HuH-7 (cell line): ENCODE measurements at places on chromosomes 13 and 19.
A peak's percentile ranks its signal among the peaks of the same experiment; 100 is the strongest.

GRCh38 chr19:7994114-7994513, 11.3 kb downstream of the ELAVL1 start:
- DNase-seq: no peak

- no peak for DNase-seq
Observed at GRCh38 chr13:56907766-56908165, 233.0 kb upstream of the PRR20A start.

- no peak for DNase-seq
Observed at GRCh38 chr13:27915301-27916207, 4.2 kb upstream of the PDX1 start.

DNA sequence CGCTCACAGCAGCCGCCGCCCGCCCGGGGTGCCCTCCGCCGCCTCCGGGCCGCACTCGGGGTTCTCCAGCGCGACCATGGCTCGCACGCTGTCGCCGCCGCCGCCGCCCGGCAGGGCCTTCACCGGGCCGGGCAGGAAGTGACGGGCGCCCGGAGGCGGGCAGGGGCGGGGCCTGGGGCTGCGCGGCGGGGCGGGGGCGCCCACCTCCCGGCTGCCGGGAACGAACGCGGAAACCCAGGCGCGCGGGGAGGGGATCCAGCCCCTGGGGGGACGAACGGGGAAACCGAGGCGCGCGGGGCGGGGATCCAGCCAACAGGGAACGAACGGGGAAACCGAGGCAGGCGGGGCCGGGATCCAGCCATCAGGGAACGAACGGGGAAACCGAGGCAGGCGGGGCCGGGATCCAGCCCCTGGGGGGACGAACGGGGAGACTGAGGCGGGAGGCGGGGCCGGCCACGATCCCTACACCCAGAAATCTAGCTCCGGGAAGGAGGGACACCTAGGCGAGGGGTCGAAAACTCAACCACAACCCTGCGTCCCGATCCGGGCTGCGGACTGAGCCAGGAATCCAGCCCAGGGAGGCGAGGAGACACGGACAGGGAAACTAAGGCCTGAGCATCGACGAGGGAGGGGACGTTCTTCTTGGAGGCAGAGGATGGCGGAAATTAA, at the start of gene R3HDM4:
Gene R3HDM4 (minus strand): TSS at position 140 of the 669 bp plus-strand sequence. CDS start 62 bp downstream, at position 78.
- DNase-seq: peak; percentile 78

GRCh38 chr19:46181388-46181779, 33.3 kb downstream of the IGFL2 start:
- DNase-seq: no peak

- no peak for DNase-seq
Observed at GRCh38 chr19:6970021-6970420, 51.2 kb downstream of the MBD3L2B start.

DNA sequence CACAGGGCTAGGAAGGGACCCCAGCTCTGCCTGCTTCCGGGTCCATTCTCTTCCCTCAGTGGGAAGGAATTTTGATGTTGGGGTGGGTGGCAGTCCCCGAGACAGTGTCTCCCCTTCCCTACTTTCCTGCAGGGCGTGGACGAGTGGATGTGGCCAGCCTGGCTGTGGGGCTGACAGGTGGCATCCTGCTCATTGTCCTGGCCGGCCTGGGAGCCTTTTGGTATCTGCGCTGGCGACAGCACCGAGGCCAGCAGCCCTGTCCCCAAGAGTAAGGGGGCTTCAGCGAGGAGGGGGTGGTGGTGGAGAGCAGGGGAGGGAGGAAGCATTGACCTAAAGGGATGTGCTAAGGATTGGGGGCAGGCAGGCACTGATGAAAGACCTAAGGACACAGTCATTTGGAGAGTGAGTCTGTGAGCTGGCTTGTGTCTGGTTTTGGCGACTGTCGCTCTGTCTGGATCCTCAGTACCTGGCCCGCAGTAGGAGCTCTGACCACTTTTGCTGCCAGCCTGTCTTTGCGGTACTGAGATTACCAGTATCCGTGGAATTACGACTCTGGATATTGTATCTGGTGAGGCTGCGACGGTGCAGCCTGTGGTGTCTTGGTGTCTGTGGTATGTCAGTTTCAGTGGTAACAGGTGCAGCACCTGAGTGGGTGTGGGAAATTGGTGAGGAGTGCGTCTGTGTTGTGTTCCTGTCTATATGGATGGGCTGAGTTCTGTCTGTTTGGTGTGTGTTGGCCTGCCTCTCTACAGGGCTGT, 2.4 kb upstream of the PRR12 start:
- no peak for DNase-seq

DNA sequence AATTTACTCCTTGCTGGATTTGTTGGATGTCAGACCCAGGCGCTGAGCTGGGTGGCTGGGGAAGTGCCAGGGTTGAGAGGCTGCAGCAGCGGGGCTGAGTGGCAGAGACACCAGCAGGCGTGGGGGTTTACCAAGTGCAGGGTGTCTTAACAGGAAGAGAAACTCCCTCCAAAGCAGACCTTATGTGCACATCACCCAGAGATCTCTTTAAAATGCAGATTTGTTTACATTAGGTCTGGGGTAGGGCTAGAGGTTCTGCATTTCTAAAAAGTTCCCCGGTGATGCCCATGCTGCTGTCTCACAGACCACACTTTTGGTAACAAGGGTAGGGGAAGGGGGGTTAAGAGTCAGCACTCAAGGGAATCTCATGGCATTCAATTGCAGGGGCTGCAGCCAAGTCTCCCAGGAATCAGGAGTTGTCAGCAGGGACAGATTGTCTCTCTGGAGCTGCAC, 80.7 kb upstream of the OLFM4 start:
- DNase-seq: no peak

GRCh38 chr13:93775507-93776108, 549.0 kb downstream of the GPC6 start:
- DNase-seq: no peak

GRCh38 chr13:69461397-69461796, 646.2 kb upstream of the ATXN8OS start:
- DNase-seq: no peak

DNA sequence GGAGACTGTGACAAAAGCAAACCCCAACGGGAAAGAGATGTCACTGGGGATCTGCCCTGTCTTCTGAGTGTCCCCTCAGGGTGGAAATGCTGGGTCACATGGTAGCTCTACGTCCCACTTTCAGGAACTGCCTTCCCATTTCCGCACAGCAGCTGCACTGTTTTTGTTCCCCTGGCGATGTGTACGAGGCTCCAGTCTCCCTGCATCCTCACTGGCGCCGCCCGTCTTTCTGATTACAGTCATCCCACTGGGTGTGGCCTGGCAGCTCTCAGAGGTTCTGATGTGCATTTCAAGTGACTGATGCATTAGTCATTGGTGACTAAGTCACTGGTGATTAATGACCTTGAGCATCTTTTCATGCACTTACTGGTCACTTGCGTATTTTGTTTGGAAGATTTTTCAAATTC, 21.2 kb downstream of the PCID2 start:
- DNase-seq: no peak

GRCh38 chr19:13790354-13790753, 4.9 kb upstream of the ZSWIM4 start:
- DNase-seq: no peak

GRCh38 chr13:97275776-97276501, 53.8 kb downstream of the MBNL2 start:
- DNase-seq: no peak

GRCh38 chr19:45528149-45528743, 21.0 kb downstream of the VASP start:
- DNase-seq: no peak

DNA sequence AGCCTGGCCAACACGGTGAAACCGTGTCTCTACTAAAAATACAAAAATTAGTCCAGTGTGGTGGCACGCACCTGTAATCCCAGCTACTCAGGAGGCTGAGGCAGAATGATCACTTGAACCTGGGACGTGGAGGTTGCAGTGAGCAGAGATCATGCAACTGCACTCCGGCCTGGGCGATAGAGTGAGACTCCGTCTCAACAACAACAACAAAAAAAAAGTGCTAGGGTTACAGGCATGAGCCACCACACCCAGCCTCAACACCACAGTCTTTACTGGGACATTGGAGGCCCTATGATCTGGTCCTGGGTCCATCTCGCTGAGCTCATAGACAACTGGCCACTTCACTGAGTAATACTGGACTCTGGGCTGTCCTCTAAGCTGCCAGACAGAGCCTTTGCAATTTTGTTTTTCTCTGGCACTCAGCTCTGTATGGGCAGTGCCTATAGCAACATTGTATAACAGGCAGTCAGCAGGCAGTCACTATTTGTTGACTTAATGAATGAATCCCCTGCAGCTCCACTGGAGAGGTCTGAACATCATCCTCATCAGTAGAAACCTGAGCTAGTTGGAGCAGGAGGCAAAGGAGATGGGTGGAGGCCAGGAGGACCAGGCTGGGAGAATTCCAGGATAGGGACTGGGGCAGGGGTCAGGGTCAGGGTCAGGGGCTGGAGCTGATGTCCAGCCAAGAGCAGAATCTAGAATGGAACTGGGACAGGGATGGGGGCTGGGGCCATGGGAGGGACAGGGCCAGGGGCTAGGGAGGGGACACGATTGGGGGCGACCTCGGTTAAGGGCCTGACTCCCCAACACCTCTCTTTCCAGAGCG, 8.1 kb downstream of the BLOC1S3 start:
- DNase-seq: no peak

- no peak for DNase-seq
Observed at GRCh38 chr13:49371943-49372613, 71.8 kb downstream of the CAB39L start.

DNA sequence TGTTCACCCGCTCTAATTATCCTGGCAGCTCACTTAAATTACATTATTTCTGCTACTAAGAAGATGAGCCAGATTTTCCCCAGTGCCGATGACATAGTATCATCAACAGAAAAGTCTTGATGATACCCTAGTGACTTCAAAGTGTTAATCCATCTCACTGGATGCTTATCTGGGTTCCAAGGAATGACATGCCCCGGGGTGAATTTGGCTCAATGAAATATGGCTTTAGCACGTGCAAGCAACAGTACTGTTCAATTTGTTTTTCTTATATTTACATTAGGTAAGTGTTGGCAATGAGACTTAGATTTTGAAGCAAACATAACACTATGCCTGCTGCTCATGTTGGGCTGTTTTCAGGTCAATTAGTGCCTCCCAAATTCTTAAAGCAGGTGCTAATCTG, 548.2 kb upstream of the SLITRK1 start:
- no peak for DNase-seq

DNA sequence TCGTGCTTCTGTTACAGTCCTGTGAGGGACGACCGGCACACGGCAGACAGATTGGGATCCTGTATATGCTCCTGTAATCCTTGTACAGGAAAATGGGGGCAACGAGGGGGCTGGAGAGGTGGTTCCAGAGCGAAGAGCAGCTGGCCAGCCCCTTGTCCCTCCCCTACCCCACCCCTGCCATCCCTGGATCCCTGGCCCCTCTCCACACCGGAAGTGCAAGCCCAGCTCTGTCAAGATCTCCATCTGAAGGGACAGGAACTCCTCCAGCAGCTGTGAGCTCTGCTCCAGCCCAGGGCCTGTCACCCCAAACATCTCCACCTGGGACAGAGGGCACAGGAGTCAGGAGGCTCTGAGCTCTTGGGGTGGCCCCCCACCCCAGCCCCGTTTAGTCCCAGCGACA, 5.5 kb upstream of the CCER2 start:
- no peak for DNase-seq
